NCI-H510A treated with DMSO at 0.1 percent for 48 hours (cell line): ENCODE measurements at places on chromosomes 1 and 21.

- DNase-seq = no peak
Observed at GRCh38 chr1:199082778-199083389, 444.0 kb downstream of the PTPRC start.

DNA sequence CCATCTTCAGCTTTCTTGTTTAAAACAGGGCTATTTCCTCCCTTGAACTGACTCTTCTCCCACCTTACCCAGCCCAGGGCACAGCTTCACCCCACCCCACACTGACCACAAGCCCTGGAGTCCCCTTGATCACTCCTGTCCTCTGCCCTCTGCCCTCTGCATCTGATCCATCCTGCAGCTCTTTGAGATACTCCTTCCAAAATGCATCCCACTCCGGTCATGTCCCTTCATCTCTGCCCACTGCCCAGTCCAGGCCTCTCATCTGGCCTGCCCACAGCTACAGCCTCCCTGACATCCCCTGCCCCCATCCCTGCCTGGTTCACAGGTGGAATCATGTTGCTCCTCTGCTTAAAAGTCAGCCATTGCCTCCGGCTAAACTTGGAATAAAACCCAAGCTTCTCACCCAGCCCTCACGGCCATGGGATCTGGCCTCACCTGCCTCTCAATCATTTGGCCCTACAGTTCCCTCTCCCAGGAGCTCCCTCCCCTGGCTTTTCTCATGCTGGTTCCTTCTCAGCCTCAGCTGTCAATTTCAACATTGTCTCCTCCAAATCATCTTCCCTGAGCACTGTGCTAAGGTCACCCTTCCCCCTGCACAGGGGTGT is 202.0 kb downstream of the MATN1 start:
- DNase-seq = no peak

DNA sequence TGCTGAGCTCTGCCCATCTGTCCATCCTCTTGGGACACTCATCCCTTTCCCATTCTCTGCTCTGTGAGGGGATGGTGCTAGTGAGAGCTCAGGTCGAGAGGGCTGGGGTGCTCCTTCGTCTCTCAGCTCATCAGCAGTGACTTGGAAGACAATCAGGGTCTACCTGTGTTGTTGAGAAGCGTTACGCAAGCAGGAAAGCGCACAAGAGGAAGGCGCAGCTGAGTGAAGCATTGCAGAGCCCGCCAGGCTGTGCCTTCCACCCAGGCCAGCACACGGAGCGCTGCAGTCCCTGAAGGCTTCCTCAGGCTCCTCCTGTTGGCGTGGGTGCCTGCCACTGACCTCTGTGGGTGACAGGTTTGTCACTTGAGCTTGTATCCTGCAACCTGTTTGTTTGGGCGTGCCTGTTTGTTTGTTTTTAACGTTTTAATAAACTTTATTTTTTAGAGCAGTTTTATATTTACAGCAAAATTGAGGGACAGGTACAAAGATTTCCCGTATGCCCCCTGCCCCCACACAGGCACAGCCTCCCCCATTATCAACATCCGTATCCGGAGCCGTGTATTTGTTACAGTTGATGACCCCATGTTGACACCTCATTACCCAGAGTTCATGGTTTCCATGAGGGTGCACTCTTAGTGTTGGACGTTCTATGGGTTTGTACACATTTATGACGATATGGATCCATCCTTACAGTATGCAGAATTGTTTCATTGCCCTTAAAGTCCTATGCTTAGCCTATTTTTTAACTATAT is 36.7 kb downstream of the ADARB1 start:
- no peak for DNase-seq

DNA sequence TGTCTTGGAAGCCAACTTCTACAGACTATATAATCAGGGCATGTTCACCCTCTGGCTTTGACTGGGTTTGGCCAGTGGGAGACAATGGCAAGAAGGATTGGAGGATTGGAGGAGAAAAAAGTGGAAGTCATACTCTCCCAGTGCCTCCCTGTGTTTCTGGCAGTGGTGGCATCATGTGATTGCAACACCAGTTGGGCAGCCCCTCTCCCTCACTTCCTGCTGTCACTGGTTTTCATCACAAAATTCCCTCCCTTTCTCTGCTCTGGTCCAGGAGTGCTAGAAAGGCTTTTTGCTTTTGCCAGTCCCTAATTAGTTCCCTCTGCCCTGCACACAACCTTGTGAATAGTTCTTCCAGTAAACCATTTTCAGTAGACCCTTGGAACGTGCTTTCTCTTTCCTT is 3.7 kb upstream of the QSOX1 start:
- DNase-seq = no peak

DNA sequence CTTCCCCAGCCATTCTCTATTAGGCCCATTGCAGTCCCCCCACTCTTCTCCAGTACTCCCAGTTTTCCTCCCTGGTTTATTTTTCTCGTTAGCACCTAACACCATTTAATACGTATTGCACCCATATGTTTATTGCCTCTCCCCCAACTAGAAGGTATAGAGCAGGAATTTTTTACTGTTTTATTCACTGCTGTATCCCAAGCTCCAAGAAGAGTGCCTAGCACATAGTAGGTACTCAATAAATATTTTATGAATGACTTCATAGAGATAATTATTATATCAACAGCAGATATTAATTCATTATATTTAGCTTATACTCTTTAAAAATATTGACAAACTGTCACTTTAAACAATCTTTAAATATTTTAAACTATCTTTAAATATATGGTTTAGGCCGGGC is 5.7 kb upstream of the ACOT7 start:
- DNase-seq = no peak

- no peak for DNase-seq
Observed at GRCh38 chr1:211697356-211697755, 21.9 kb upstream of the NEK2 start.

DNA sequence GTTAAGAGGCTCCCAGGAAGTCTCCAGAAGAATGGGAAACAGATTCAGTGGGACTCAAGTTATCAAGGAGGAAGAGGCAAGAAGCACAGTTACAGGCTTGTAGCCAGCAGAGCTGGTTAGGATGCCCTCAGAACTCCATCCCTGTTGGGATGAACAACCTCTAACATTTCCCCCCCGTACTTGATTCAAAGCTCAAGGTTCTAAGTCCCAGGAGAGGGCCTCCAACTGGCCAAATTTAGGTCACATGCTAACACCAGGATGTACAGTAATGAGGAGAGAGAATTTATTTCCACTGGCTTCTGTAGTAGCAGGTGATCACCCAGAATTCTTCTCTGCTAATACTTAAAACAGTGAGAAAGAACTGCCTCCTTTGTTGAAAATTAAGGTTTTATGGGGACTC is 22.3 kb upstream of the HSPA13 start:
- no peak for DNase-seq

DNA sequence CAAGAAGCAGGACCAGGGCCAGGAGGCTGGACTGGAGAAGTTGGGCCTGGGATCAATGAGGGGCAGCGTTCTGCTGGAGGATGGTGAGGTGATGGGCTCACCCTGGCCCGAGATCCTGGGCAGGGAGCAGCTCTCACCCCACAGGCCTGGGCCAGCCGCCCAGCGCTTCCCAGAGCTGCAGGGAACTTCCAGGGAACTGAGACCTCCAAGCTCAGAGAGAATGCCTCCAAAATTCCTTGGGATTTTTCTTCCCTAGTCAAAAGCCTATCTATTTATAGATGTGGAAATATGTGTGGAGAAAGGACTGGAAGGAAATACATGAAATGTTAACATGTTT is 121.2 kb downstream of the SPSB1 start:
- DNase-seq = no peak

- no peak for DNase-seq
Observed at GRCh38 chr21:44466351-44466954, 11.1 kb downstream of the LRRC3 start.

DNA sequence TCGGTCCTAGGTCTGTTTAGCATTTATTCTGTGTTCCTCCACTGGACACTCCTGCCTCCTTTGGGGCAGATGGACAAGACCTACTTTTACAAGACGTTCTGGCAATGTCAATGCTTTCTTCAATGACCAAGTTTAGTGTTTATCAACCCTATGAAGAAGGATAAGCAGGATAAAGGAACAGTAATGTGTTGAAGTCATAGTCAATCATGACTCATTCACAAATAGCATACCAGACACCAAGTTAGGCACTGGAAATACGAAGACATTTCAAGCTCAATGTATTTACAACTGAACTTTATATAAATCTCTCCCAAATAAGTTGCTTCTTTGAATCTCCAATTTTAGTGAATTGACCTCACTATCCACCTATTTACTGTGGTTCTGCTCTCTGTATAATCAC is 4.8 kb upstream of the SLC35D1 start:
- no peak for DNase-seq

DNA sequence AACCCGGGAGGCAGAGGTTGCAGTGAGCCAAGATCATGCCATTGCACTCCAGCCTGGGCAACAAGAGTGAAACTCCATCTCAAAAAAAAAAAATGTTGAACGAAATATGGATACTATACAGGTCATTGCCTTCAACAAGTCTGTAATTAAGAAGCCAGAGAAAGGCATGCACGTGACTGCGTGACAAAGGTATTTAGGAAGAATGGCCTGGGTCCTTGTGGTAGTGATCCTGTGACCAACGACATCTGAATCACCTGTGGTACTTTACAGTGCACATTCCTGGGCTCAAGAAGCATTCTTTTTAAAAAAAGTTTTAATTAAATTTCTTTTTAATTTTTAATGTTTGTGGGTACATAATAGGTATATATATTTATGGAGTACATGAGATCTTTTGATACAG is 115.0 kb downstream of the GREM2 start:
- DNase-seq = no peak

GRCh38 chr21:35357041-35357780 is 308.1 kb upstream of the RUNX1 start:
- no peak for DNase-seq

- no peak for DNase-seq
Observed at GRCh38 chr21:44632067-44632466, 5.1 kb upstream of the KRTAP10-10 start.

DNA sequence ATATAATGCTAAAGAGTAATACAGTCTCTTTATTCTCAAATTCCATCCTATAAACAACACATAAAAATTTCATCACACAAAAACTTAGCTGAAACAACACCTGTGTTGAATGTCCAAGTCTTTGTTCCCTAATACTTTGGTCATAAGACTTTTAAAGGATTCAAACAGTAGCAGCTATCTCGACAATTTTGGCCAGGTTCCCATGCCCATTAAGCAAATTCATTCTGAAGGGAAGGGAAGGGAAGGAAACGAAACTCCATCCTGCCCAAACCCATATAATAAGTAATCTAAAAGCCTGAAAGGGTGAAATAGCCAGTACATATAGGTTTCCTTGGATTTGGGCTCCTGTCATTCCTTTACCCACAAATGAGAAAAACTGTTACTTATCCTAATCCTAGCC is 7.5 kb downstream of the IVNS1ABP start:
- DNase-seq = no peak

GRCh38 chr1:108565512-108565911 is 5.6 kb downstream of the EEIG2 start:
- DNase-seq = no peak
